Upper lobe of right lung (tissue), 1 donor: ENCODE measurements at places on chromosomes 2 and 18. TPM values are rescaled to one million over a fixed set of nuclear protein-coding genes. Genes with fewer than 3 reads are reported as not detected.

- H3K4me3 ChIP-seq: no peak overlapping the region
- H3K27me3 ChIP-seq: no peaks in the 10 kb centered on the region
- no peaks in the 10 kb centered on the region for H3K4me1 ChIP-seq
Measured at GRCh38 chr2:129888461-129888860, 91.0 kb upstream of the RAB6C start.

GRCh38 chr18:3052411-3052758 lies 39.4 kb upstream of the LPIN2 start:
- no peaks in the 10 kb centered on the region for H3K27me3 ChIP-seq
- H3K4me1 ChIP-seq: no peaks in the 10 kb centered on the region
- no peak overlapping the region for H3K4me3 ChIP-seq
- no peak for DNase-seq
- H3K27ac ChIP-seq: no peak overlapping the region

DNA sequence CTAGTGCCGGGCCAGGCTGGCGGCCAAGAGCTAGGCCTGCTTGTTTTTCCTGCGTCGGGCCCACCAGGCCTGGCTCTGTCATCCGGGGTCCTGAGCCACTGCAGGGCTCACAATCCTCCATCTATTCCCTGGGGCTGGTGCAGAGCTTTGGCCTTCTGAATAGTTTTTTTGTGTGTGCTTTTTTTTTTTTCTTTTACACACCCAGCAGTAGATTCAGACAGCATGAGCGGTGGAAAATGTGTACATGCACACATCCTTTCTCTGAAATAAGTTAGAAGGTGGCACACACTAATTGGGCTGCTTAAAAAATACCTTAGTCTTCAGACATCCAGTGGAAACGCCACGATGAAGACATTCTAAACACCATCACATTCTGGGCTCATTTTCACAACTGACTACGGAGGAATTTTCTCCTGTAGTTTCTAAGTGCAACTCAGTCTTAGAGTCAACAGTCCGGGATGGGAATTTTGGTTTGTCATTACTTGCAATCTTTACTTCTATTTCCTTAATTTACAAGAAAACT lies 6.1 kb downstream of the ZFP36L2 start:
- H3K4me3 ChIP-seq: peak overlapping the region; percentile 82
- no peaks in the 10 kb centered on the region for H3K27me3 ChIP-seq
- H3K27ac ChIP-seq: peak overlapping the region; percentile 98
- H3K4me1 ChIP-seq: peaks cover 52% of the 10 kb centered on the region
- peaks cover 40% of the 10 kb centered on the region for H3K36me3 ChIP-seq

DNA sequence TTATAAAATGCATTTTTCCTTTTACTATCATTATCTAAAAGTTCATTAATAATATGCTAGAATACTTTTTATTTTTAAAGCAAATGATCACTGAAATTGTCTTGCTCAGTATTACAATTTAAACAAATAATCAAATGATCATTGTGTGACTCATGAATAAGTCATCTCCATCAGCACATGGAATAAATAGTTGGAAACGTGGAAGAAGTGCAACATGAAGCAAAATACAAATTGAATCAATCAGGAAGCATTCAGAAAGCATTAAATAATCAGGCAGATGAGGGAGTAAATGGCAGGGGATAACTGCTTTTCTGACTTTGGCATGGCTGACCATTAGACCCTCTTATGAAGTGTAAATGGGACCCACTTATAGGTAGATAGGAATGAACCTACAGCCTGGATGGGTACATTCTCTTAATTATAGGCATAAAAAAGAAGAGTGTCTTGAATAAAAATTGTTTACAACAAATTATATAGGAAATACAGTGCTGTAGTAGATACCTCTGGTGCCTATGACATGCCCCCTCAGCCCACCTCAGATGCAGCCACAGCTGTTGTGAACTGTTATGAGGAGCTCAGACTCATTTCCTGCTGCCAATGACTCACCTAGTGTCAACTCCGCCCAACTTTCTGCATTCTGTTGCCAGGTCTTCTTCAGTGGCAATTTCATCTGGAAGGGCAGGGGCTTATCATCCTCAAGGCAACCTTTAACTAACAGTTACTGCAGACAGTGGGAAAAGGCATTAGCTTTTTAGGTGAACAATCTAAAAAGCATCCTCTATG lies 936.0 kb downstream of the TRIB2 start:
- H3K4me1 ChIP-seq: no peaks in the 10 kb centered on the region
- DNase-seq: no peak
- no peak overlapping the region for H3K4me3 ChIP-seq
- no peaks in the 10 kb centered on the region for H3K27me3 ChIP-seq
- H3K27ac ChIP-seq: no peak overlapping the region
- no peaks in the 10 kb centered on the region for H3K36me3 ChIP-seq

GRCh38 chr2:22829791-22830190 lies 555.2 kb upstream of the KLHL29 start:
- H3K27ac ChIP-seq: no peak overlapping the region
- H3K4me3 ChIP-seq: no peak overlapping the region
- no peaks in the 10 kb centered on the region for H3K27me3 ChIP-seq
- no peaks in the 10 kb centered on the region for H3K4me1 ChIP-seq
- no peak for DNase-seq

HS6ST1 gene
- total RNA-seq: 33.2 TPM

GRCh38 chr2:78431241-78431640 lies 594.3 kb upstream of the REG3G start:
- no peak for DNase-seq
- no peaks in the 10 kb centered on the region for H3K27me3 ChIP-seq
- no peaks in the 10 kb centered on the region for H3K36me3 ChIP-seq
- no peak overlapping the region for H3K4me3 ChIP-seq
- H3K4me1 ChIP-seq: no peaks in the 10 kb centered on the region

- no peaks in the 10 kb centered on the region for H3K4me1 ChIP-seq
- H3K36me3 ChIP-seq: no peaks in the 10 kb centered on the region
- no peak overlapping the region for H3K27ac ChIP-seq
- no peak for DNase-seq
- no peak overlapping the region for H3K4me3 ChIP-seq
- no peaks in the 10 kb centered on the region for H3K27me3 ChIP-seq
Measured at GRCh38 chr2:29462293-29462692, 347.1 kb downstream of the CLIP4 start.

DNA sequence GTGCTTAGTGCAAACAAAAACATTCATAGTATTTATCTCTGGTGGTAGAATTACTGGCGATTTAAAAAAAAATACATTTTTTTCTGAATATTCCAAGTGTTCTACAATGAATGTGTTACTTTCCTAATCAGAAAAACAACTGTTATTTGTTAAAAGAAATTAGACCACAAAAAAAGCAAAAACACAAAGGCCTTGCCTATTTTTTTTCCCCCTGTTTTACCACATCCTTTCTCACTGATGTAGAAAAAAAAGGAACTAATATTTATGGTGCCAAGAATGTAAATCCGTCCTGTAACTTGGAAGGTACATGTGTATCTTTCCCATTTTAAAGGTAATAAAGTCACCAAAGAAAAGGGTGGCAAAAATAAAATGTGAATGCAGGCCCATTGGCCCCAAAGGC lies 28.4 kb upstream of the MGAT4A start:
- DNase-seq: no peak
- H3K36me3 ChIP-seq: no peaks in the 10 kb centered on the region
- no peak overlapping the region for H3K4me3 ChIP-seq
- peak overlapping the region; percentile 25 for H3K27ac ChIP-seq
- no peaks in the 10 kb centered on the region for H3K27me3 ChIP-seq
- peaks cover 33% of the 10 kb centered on the region for H3K4me1 ChIP-seq

- DNase-seq: no peak
- no peaks in the 10 kb centered on the region for H3K36me3 ChIP-seq
- H3K4me1 ChIP-seq: no peaks in the 10 kb centered on the region
- no peak overlapping the region for H3K4me3 ChIP-seq
- no peak overlapping the region for H3K27ac ChIP-seq
Measured at GRCh38 chr2:177740700-177741099, 331.9 kb downstream of the PDE11A start.

DNA sequence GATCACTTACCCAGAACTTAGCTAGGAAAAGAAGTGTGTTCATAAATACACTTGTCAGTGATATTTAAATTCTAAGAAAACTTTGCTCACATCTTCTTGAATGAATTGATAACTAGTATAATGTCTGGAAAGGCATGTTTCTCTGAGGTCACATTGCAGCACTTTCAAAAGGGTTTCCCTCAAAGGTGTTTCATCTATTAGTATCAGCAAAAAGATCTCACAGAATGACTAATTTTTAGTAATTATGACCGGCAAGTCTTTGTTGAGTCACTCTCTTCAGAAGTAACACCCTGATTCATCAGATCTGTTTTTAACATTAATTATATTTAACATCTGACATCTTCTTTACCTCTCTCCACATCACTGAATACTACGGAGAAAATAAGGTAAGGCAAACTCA lies 222.3 kb downstream of the IKZF2 start:
- no peaks in the 10 kb centered on the region for H3K27me3 ChIP-seq
- no peak overlapping the region for H3K27ac ChIP-seq

DNA sequence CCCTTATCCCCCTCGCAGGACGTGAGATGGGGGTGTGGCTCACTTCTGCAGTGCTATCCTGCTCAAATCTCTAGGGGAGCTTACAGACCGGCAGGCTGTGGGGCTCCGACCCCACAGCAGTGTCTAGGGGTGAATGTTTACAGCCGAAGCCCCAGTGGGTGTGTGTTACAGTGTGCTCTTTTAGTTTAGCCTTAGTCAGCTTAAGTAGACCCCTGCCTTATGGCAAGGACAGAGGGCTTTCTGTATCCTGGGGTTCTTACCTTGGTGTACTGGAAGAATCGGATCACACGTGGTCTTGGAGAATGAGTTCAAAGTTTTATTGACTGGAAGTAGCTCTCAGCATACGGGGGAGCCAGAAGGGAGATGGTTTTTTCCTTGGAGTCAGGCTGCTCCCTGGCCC lies 348.2 kb upstream of the GYPC start:
- H3K27ac ChIP-seq: no peak overlapping the region
- DNase-seq: no peak
- no peaks in the 10 kb centered on the region for H3K4me1 ChIP-seq
- no peaks in the 10 kb centered on the region for H3K27me3 ChIP-seq
- no peaks in the 10 kb centered on the region for H3K36me3 ChIP-seq

DNA sequence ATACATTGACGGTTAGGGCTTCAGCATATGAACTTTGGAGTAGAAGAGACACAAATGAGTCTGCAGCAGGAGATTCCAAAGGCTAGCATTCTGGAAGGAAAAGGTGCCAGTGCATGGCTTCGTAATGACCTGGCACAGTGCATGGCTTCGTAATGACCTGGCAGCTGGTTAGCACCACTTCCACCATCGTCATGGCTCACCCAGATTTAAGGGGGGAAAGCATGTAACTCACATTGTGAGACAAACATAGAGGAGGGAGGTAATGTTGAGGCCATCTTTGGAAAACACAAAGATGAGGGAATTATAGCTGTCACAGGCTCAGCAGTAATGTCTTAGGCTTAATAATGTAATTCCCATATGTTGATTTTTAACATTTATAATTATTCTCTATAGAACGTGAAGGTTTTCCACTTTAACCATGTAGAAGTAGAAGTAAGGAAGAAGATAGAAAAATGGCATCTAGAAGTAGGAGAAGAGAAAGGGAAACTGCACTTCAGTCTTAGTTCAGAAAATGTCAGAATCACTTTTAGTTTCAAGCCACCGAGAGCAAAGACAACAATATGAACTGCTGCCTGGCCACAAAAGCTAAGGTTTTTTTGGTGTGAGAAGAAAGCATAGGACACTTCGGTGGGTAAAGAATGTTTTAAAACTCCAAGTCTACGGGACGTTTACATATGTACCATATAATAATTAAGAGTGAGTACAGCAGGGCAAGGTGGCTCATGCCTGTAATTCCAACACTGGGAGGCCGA lies 6.8 kb upstream of the STK25 start:
- H3K36me3 ChIP-seq: no peaks in the 10 kb centered on the region
- no peak overlapping the region for H3K27ac ChIP-seq
- no peaks in the 10 kb centered on the region for H3K4me1 ChIP-seq
- H3K27me3 ChIP-seq: no peaks in the 10 kb centered on the region
- no peak overlapping the region for H3K4me3 ChIP-seq

DNA sequence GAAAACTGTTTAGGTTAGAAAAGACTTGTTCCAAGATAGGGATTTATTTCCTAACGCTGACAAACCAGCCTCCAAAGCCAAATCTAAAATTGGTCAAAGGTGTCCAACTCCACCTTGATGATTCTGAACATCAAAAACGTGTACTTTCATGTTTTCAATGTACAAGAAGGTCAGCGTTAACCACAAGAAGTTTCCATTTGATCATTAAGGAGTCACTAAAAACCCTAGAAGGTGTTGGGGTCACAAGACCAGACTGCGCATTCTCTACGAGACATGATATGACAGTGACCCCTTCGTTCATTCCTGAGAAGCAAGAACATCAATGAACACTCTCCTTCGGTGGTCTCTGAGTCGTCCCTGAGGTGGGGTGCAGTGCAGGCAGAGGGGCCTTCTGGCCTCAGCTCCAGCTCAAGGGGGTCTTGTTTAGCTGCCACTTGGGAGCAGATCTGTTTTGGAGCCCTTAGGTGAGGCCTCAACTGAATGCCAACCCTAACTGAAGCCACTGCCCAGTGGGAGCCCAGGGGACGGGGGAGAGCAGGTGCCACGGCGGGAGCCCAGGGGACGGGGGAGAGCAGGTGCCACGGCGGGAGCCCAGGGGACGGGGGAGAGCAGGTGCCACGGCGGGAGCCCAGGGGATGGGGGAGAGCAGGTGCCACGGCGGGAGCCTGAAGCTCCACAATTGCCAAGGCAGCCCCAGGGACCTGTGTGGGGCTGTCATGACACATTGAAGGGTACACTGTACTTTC lies 55.2 kb downstream of the PARD6G start:
- no peaks in the 10 kb centered on the region for H3K4me1 ChIP-seq
- DNase-seq: no peak
- no peak overlapping the region for H3K4me3 ChIP-seq
- no peaks in the 10 kb centered on the region for H3K36me3 ChIP-seq

CELF4 gene
- total RNA-seq: 1.2 TPM

OTX1 gene
- not detected for total RNA-seq

COLEC12 gene
- 55.2 TPM for total RNA-seq

DNA sequence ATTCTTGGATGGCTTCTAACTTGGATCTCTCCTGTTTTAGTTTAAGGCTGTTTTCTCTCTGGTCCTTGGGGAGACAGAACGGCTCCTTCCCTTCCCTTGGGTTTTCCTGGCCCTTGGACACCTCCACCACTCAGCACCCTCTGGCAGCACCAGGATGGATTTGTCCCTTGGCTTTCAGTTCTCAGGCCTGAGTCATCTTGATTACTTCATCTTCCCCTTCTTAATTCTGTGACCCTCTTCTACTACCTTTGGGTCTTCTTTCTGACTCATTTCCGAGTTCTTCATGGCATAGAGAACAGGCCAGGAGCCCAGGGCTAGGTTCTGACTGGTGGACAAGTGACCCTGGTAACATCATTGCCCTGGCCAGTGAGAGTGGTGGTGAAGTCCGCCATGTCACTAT lies 14.9 kb downstream of the IGFBP2 start:
- H3K36me3 ChIP-seq: no peaks in the 10 kb centered on the region
- H3K27me3 ChIP-seq: no peaks in the 10 kb centered on the region
- H3K4me3 ChIP-seq: no peak overlapping the region
- no peak for DNase-seq
